ENCODE measurements at places on chromosomes 2 and 18.

- no peak for DNase-seq
Observed at GRCh38 chr2:51410331-51410730, 378.4 kb upstream of the NRXN1 start.

DNA sequence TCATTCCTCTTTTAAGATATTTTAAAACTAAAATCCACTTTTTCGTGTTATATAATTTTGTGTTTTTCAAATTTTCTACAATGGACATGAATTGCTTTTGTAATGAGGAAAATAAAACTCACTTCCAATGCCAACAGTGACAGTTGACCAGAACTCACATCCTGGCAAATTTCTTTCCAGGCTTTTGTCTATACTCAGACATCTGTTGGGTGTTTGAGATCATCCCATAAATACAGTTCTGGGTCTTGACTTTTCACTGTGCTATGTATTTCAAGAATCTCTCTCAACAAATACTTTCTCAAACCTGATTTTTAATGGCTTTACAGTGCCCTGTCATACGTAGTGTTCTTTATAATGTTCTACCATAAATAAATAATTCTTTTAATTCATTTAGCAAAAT, 57.6 kb downstream of the RPL37A start:
- DNase-seq: no peak

DNA sequence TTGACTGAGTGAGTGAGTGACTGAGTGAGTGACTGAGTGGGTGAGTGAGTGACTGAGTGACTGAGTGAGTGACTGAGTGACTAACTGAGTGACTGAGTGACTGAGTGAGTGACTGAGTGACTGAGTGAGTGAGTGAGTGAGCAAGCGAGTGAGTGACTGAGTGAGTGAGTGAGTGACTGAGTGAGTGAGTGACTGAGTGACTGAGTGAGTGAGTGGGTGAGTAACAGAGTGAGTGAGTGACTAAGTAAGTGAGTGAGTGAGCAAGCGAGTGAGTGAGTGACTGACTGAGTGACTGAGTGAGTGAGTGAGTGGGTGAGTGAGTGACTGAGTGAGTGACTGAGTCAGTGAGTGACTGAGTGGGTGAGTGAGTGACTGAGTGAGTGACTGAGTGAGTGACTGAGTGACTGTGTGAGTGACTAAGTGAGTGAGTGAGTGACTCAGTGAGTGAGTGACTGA, 11.9 kb downstream of the MAL start:
- no peak for DNase-seq

GRCh38 chr2:184346338-184346862, 251.9 kb upstream of the ZNF804A start:
- DNase-seq: no peak

GRCh38 chr18:3260995-3261372, 949 bp upstream of the MYL12B start:
- DNase-seq: peak; percentile 40

DNA sequence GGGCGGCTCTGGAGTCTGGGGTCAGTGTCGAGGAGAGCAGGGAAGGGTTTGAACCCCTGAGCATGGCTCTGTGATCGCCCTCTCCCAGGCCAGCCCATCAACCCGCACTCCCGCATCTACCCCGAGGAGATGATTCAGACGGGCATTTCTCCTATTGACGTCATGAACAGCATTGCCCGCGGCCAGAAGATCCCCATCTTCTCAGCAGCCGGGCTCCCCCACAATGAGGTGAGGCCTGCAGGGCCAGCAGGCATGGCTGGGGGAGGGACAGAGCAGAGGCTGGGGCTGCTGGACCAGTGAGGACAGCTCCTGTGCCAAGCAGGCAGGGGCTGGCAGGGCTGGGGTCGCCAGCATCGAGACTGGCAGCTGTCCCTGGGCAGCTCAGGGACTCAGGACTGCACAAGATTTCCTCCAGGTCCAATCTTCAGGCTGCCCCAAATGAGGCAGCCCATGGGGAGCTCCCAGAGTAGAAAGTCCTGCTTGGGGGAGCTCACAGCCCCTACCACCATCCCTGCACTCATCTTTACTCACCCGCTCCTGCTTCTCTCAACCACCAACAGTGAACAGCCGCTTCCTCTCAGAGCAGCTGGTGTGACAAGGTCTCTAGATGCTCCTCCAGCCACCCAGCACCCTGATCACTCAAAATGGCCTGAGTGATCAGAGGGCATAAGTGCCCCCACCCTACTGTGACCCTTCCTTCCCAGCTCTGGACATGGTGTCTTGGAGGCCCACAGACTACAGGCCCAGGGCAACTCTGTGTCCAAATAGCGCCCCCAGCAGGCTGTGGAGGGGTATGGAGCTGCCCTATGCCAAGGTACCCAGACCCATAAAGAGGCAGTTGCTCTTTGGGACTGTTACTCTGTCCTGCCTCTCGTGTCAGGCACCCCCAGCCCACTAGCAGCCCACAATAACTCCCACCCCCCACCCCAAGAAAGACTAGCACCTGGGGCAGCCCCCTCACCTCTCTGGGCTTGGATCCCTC, 18.3 kb upstream of the ANKRD53 start:
- DNase-seq: no peak

DNA sequence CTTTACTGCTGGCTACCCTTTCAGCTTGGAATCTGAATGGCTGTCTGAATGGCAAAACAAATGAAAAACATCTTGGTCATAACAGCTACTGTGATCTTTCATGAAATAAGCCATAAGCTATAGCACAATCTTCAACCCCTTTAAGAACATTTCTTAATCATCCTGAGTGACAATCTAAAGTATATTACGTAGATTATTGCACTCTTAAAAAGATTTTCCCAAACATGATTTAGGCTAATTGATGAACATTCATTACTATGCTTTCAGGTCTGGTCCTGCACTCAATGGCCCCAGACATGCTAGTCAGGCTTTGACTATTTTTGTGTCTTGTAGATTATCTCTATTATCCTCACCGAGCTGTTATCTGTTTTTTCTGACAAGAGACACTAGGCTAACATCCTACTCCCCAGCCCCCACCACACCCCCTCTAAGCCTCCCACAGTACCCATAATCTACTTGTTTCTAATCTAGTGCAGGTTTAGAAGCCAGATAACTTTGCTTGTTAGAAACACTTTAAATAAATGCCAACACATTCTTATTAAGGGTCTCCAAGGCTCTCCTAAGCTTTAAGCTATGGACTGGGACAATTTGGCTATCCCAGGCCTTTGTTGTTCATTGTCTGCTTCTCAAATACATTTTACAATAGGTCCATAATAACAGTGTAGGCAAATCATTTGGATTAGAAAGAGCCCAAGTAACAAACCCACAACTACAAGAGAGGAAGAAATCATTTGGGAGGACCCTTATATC, 4.2 kb downstream of the SMAD2 start:
- DNase-seq: no peak

DNA sequence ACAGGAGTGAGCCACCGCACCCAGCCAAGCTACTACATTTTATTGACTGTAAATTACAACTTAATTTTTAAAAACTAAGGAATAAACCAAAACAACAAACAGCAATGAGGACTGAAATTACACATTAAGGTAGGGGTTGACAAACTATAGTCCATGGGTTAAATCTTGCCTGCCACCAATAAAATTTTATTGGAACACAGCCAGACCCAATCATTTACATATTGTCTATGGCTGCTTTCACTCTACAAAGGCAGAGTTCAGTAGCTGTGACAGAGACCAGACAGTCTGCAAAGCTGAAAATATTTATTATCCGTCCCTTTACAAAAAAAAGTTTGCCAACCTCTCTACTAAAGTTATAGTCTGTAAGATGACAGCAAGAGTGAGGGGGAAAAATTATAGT, 24.3 kb upstream of the UGP2 start:
- DNase-seq: no peak

DNA sequence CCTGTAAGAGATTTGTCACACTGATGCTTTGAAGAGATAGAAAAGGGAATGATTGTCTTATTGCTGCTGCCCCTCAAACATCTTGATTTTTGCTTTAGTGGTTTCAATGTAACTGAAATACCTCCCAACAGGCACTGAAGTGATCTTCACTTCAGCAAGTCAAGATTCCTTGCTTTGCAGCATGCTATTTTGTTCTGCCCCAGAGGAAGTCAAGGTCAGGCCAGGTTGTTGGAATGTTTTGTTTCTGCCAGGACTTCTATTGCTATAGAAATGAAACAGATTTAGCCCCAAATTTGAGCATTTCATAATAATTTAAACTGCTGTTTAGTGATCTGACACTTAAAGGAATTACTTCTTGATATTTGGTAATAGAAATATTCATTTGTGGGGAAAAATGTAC, 277.6 kb downstream of the ZNF804A start:
- no peak for DNase-seq

DNA sequence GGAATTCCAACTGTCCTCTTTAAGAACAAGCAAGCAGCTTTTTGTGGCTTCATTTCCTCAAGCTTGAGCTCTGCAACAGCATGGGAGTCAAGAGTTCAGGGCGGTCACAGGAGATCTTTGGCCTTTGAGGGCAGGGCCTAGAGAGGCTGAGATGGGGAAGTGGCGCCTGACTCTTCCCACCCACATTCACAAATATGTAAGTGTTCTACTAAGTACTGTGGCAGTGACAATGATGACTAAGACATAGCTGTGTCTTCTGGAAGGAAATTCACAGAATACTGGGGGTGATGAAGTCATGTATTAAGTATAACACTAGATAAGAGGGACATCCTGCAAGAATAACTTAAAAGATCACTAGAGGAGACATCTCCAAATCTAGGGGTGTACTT, 15.0 kb downstream of the RND3 start:
- DNase-seq: no peak

- peak; percentile 12 for DNase-seq
Observed at GRCh38 chr2:130836501-130837174, at the start of gene ARHGEF4. Gene ARHGEF4 (plus strand): TSS chr2:130836914. CDS start chr2:130836954, 40 bp downstream.

DNA sequence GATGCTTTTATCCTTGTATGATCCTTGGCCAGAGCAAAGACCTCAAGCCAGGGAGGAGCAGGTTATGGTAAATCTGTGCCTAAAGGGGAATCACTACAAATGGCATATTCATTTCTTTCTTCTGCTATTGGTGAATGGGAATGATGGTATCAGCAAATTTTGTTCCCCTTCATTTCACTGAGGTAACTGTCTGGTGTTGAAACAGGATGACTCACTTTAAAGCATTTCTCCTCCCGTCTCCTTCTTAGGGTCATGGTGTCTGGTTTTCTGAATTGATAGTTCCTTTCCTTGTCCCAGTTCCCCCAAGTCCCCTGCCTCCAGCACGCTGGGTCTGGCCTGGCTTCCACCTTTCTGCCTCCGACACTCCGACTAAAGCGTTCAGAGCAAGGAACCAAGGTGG, 109.2 kb downstream of the MREG start:
- peak; percentile 9 for DNase-seq

DNA sequence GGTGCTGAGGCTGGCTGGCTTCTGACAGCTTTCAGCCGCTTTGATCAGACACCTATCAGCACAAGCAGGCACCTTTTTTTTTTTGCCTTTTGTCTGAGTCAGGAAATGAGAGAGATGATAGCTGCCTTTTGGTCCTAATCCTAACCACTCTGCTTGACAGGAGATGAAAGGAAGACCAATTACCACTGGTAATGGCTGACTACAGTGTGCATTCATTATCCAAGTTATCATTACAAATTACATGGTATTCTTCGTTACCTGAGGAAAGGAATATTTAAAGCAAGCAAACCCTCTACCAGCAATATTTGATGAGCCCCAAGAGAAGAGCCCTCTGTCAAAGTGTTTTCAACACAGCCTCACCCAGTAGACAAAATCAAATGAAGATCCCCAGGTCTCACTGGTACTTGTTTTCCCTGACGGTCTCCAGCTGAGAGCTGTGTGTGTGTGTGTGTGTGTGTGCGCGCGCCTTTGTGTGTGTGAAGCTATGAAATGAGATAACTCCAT, 925.7 kb downstream of the DCDC2C start:
- DNase-seq: no peak
